ENCODE measurements at places on chromosomes 6 and 20.

DNA sequence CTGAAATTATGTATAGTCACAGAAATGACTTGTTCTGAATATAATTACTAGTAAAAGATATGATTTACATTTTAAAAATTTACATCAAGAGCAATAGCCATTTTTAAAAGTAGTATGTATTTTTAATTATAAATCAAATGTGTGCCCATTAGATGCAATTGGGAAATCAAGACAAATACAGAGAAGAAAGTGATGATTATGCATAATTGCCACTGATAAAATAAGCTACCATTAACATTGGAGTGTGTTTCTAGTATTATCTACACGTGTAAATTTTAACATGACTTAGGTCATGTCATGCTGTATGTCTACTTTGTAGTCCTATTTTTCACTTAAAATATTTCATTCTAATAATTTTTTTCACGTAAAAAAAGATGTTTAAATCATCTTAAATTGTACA is 22.8 kb upstream of the MEI4 start:
- DNase-seq: no peak

- DNase-seq: no peak
Observed at GRCh38 chr6:42403831-42404230, 47.9 kb downstream of the TRERF1 start.

- DNase-seq: no peak
Observed at GRCh38 chr6:129578315-129578714, 131.7 kb downstream of the ARHGAP18 start.

DNA sequence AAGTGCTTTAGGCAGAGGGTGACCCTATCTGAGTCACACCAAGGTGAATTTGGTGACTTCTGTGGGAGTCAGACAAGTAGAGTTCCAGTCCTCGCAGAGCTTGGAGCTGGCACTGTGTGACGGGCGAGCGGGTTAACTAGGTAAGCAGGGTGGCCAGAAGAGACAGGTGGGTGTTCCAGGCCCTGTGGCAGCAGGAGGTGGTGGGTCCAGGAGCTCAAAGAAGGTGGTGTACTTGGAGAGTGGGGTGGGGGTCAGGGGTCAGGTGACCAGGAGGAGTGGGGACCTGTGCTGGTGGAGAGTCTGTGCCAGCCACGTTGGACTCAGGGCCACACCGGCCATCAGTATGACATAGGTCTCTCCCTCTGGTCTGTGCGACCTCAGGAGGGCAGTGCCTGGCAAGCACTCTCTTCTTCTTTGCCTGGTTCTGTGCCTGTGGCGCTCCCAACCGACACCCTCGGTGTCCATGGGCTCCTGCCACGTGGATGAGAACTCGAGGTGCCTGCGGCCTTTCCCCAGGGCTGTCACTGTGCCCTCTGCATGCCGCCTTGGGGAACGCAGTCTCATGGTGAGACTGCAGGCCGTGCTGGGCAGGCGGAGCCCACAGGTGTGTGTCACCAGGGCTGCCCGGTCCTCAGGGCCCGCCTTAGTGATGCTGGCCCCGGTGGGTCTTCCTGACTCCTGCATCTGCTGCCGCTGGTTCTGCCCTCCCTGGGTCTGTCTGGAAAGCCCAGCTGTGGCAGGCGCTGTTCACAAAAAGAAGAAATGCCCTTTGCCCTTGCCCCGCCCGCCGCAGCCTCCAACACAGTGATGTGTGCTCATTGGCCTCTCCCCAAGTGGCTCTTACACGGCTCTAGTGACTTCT is 1.6 kb downstream of the MRGBP start:
- DNase-seq: no peak

DNA sequence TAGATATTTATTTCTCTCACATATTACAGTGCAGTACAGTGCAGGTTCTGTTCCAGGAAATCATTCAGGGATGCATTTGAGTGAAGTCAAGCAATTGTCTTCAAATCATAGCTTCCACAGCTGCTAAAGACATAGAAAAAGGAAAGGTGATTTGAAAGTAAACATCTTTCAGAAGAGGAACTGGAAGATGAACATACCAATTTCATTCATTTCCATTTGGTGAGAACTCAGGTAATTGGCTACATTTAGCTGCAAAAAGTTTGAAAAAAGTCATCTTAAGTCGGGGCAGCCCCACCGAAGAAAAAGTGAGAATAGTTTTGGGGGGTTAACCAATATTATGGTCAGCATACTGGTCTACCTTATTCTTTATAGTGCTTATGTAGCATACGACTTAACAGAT is 61.4 kb upstream of the IL20RA start:
- DNase-seq: no peak

- DNase-seq: no peak
Observed at GRCh38 chr20:1105599-1106194, 12.7 kb upstream of the PSMF1 start.

- DNase-seq: no peak
Observed at GRCh38 chr6:112415366-112415765, 68.2 kb downstream of the RFPL4B start.

Data from stimulated activated CD4-positive, alpha-beta T cell treated with anti-CD3 and anti-CD28 coated beads, Interleukin-12 subunit alpha, Interleukin-12 subunit beta, amount 100 ng/mL, for 48 hours (primary cell).